Ascending aorta (tissue), 2 donors: ENCODE measurements at places on chromosomes 3 and 15.

GRCh38 chr15:83698294-83698693, 44.4 kb downstream of the ADAMTSL3 start:
- H3K4me3 ChIP-seq: no peak overlapping the region
- no peaks in the 10 kb centered on the region for H3K27me3 ChIP-seq
- peaks cover 18% of the 10 kb centered on the region for H3K4me1 ChIP-seq
- no peaks in the 10 kb centered on the region for H3K36me3 ChIP-seq
- DNase-seq: no peak
- H3K27ac ChIP-seq: peak overlapping the region; percentile 86

- no peak overlapping the region for H3K27ac ChIP-seq
- peaks cover 54% of the 10 kb centered on the region for H3K36me3 ChIP-seq
- no peak overlapping the region for H3K4me3 ChIP-seq
- no peaks in the 10 kb centered on the region for H3K27me3 ChIP-seq
Observed at GRCh38 chr3:10213156-10213792, 35.0 kb upstream of the TATDN2 start.

DNA sequence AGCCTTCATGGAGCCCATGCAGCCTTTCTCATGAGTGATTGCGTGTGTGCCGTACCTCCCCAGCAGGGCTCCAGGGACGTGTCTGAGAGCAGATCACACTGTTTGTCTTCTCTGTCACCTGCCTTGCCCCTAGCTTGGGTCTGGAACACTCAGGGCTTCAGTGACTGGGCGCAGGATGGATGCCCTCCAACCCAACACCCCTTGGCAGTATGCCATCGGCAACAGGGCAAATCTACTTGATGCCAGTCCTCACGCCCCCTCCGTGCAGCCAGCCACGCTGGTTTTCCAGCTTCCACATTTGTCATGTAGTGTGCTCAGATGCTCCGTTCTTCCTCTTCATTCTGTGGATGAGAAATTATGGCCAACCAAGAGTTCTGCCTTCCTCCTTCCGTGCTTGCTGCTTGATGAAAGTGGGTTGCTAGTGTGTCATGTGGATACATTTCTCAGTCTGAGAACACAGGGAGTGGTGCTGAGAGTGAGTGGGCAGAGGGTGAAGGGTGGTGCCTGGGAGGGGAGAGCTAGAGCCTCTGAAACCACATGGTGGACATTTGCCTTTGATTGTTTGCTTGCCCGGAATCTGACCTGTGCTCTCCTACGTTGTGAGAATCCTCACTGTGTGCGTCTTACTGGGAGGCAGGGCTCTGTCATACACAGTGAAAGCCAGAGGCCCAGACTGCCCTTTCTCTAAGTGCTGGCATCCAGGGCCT, 97.2 kb downstream of the FAM43A start:
- DNase-seq: no peak
- H3K27ac ChIP-seq: no peak overlapping the region

- peak; percentile 81 for DNase-seq
- peak overlapping the region; percentile 97 for H3K4me3 ChIP-seq
- no peaks in the 10 kb centered on the region for H3K36me3 ChIP-seq
- no peaks in the 10 kb centered on the region for H3K27me3 ChIP-seq
- peaks cover 9% of the 10 kb centered on the region for H3K4me1 ChIP-seq
- peak overlapping the region; percentile 99 for H3K27ac ChIP-seq
Observed at GRCh38 chr3:33717616-33717865, 513 bp downstream of the CLASP2 start.

GRCh38 chr3:165883863-165884478, 46.7 kb upstream of the BCHE start:
- no peak overlapping the region for H3K27ac ChIP-seq
- no peak for DNase-seq
- no peaks in the 10 kb centered on the region for H3K36me3 ChIP-seq
- no peaks in the 10 kb centered on the region for H3K4me1 ChIP-seq

GRCh38 chr3:113261626-113262303, 50.4 kb downstream of the BOC start:
- peak overlapping the region; percentile 21 for H3K4me3 ChIP-seq
- DNase-seq: no peak
- no peaks in the 10 kb centered on the region for H3K27me3 ChIP-seq
- peak overlapping the region; percentile 75 for H3K27ac ChIP-seq
- peaks cover 16% of the 10 kb centered on the region for H3K4me1 ChIP-seq

GRCh38 chr3:171086914-171087313, 60.4 kb upstream of the SLC2A2 start:
- peaks cover 7% of the 10 kb centered on the region for H3K36me3 ChIP-seq
- no peak overlapping the region for H3K4me3 ChIP-seq
- no peaks in the 10 kb centered on the region for H3K4me1 ChIP-seq
- no peak for DNase-seq
- H3K27ac ChIP-seq: no peak overlapping the region

DNA sequence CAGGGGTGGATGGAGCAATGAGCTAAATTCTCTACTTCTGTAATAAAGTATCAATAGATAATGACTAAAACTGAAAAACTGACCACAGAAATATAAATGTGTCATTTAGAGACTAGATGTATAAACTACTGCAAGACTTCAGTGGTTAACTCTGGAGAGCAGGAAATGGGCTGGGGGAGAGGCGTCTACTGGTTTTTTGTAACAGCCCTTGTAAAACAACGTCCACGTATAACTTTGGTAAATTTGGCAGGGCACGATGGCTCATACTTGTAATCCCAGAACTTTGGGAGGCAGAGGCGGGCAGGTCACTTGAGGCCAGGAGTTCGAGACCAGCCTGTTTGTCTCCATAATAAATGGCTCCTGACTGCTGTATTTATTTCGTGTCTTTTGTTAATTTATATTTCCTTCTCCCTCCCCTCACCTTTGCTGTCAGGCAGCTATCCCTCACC, 12.5 kb downstream of the RAB27A start:
- no peaks in the 10 kb centered on the region for H3K4me1 ChIP-seq
- H3K27ac ChIP-seq: peak overlapping the region; percentile 38
- no peak overlapping the region for H3K4me3 ChIP-seq

DNA sequence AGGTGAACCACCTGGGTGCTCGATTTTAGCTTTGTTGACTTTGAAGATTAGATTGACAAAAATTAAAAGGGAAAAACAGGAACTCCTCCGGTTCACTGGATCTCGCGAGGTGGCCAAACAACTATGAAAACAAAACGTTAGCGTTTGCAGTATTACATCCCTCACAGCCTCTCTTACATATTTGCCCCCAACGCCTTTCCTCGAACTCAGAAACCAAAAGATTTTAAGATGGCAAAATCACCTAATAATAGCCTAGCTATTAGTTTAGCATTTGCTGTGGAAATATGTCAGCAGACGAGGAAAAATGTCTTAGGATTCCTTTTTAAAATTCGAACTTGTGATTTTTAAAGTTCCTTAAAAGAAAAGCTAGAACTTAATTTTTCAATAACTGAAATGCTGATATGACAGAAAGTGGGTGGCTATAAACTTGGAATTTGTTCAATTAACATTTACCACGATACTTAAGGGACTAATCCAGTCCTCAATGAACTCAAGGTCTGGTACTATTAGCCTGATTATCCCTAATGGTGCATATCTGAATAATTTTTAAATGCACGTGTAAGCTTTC, 491 bp upstream of the SENP7 start:
- no peaks in the 10 kb centered on the region for H3K36me3 ChIP-seq

- H3K36me3 ChIP-seq: peaks cover 29% of the 10 kb centered on the region
- H3K27me3 ChIP-seq: no peaks in the 10 kb centered on the region
- no peak overlapping the region for H3K4me3 ChIP-seq
- H3K27ac ChIP-seq: peak overlapping the region; percentile 15
- peaks cover 2% of the 10 kb centered on the region for H3K4me1 ChIP-seq
Observed at GRCh38 chr3:149026718-149027117, 35.4 kb downstream of the GYG1 start.

- no peak overlapping the region for H3K4me3 ChIP-seq
- no peaks in the 10 kb centered on the region for H3K36me3 ChIP-seq
- H3K4me1 ChIP-seq: no peaks in the 10 kb centered on the region
- no peak for DNase-seq
Observed at GRCh38 chr3:164406281-164406680, 672.0 kb downstream of the SI start.

GRCh38 chr15:83695246-83695645, 41.3 kb downstream of the ADAMTSL3 start:
- no peaks in the 10 kb centered on the region for H3K27me3 ChIP-seq
- DNase-seq: no peak
- H3K4me1 ChIP-seq: peaks cover 39% of the 10 kb centered on the region
- peak overlapping the region; percentile 86 for H3K27ac ChIP-seq
- H3K36me3 ChIP-seq: no peaks in the 10 kb centered on the region

GRCh38 chr3:71240034-71240433, 343.5 kb downstream of the FOXP1 start:
- H3K36me3 ChIP-seq: no peaks in the 10 kb centered on the region
- peaks cover 4% of the 10 kb centered on the region for H3K4me1 ChIP-seq

- peaks cover 4% of the 10 kb centered on the region for H3K4me1 ChIP-seq
- DNase-seq: no peak
- no peak overlapping the region for H3K27ac ChIP-seq
- no peaks in the 10 kb centered on the region for H3K36me3 ChIP-seq
- H3K4me3 ChIP-seq: no peak overlapping the region
Observed at GRCh38 chr3:16088496-16088895, 86.0 kb upstream of the GALNT15 start.

DNA sequence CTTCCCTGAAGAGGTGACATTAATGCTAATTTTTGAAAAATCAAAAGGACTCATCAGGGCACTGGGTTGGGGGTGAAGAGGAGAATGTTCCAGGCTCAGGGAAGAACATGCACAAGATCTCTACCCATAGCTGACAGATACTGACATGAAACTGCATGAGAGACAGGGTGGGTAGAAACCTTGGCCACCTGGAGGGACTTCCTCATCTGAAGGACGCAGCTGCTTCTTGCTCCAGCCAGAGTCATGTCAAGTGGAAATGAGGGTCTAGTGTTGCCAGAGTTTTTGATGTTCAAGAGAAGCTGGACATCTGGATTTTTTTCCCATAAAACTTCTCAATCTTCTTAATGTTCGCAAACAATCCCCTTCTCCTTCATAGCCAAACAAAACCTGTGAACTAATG, 29.7 kb downstream of the AMOTL2 start:
- no peak for DNase-seq
- peak overlapping the region; percentile 60 for H3K27ac ChIP-seq
- H3K4me1 ChIP-seq: peaks cover 4% of the 10 kb centered on the region
- H3K36me3 ChIP-seq: no peaks in the 10 kb centered on the region
- no peaks in the 10 kb centered on the region for H3K27me3 ChIP-seq
- H3K4me3 ChIP-seq: no peak overlapping the region

DNA sequence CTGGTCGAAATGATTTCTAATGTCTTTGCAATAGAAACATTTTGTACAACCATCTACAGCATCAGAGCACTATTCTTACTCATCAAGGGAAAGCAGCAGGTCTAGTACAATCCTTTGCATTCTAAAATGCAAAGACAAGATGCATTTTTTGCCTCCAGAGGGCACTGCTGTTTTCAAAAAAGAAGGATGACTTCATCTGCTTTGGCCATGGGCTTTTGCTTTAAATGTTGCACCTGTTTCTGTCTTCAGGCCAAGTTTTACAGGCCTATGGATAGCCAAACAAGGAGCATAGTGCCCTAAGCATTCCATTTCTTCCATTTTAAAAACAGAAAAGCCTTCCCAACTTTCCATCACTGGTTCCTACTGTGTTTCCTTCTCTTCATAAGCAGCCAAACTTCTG, 3.4 kb downstream of the PARP9 start:
- H3K27me3 ChIP-seq: no peaks in the 10 kb centered on the region
- peaks cover 7% of the 10 kb centered on the region for H3K36me3 ChIP-seq
- no peak overlapping the region for H3K27ac ChIP-seq
- no peak overlapping the region for H3K4me3 ChIP-seq

DNA sequence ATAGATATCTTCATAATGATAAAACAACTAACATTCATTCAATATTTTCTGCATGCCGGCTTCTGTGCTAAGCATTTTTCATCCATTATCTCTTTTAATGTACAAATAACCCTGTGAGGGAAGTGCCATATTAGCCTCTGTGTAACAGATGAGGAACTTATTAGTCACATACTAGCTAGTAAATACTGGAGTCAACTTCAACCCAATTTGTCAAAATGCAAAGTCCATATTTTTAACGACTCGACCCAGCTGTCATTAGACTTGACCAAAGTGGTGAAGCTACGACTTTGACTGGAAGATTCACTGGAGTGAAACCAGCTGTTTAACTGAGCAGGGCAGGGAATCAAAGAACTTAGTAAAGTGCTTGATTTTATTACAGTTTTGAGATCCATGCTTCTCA, 41.6 kb downstream of the PARP15 start:
- H3K27me3 ChIP-seq: no peaks in the 10 kb centered on the region
- H3K36me3 ChIP-seq: no peaks in the 10 kb centered on the region
- DNase-seq: no peak

DNA sequence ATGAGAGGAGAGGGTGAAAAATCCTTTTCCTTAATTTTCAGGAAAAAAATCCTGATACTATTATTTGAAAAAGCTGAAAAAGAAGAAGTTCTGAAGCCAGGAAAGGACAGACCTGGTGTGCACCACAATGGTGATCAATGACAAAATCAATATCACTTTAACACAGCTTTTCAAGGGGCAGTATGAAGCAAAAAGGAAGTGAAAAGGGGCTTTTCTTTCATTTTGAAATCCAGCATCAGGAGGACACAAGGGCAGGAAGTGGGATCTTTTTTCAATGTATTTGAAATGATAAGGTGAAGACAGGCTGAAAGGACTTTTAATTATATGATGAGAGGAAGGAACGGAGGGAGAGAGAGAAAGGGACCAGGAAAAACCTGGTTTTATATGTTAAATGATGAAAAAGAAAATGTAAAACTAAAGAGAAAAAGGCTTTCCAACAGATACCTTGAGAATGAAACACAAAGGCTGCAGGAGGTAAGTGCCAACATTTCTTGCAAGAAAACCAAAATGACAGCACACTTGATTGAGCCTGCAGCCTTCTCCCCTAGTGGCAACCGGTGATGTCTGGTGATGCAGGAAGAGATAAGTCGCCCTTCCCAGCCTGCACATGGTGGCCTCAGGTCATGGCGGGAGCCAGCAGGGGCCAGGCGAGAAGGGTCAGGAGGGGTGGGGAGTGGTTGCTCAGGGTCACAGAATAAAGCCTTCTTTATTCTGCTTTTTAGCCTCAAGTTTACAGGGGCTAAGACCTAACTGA, 236.7 kb upstream of the WNT5A start:
- no peaks in the 10 kb centered on the region for H3K4me1 ChIP-seq
- no peaks in the 10 kb centered on the region for H3K36me3 ChIP-seq
- no peak for DNase-seq
- H3K27ac ChIP-seq: no peak overlapping the region
- H3K27me3 ChIP-seq: no peaks in the 10 kb centered on the region
